ENCODE measurements at places on chromosomes 12 and 14.
A peak's percentile ranks its signal among the peaks of the same experiment; 100 is the strongest.

GRCh38 chr12:101902641-101903040, 25.3 kb downstream of the DRAM1 start:
- DNase-seq = no peak

GRCh38 chr14:71437870-71438269, 494.4 kb upstream of the RGS6 start:
- DNase-seq = no peak

GRCh38 chr12:40825156-40825555, 132.9 kb downstream of the CNTN1 start:
- no peak for DNase-seq

DNA sequence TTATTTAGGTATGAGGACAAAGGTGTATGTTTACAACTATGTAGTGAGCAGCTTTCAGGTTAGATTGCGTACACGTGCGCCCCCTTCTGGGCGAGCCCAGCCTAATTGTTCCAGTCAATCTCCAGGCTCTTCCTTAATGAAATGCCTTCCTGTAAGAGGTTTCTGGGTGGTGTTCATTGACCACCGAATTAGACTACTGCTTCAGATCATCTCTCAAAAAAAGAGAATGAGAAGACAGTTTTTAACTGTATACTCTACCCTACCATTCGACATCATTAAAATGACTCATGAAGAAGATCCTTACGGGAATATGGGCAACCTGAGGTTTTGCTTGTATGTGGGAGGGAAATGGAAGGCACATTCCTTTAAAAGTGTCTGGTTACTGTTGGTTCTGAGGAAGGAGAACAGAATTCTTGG, 2.1 kb downstream of the LUM start:
- peak; percentile 78 for DNase-seq

GRCh38 chr12:110698171-110698902, 9.4 kb upstream of the HVCN1 start:
- DNase-seq = peak; percentile 93

- no peak for DNase-seq
Observed at GRCh38 chr12:3947781-3948180, 74.6 kb upstream of the PARP11 start.

DNA sequence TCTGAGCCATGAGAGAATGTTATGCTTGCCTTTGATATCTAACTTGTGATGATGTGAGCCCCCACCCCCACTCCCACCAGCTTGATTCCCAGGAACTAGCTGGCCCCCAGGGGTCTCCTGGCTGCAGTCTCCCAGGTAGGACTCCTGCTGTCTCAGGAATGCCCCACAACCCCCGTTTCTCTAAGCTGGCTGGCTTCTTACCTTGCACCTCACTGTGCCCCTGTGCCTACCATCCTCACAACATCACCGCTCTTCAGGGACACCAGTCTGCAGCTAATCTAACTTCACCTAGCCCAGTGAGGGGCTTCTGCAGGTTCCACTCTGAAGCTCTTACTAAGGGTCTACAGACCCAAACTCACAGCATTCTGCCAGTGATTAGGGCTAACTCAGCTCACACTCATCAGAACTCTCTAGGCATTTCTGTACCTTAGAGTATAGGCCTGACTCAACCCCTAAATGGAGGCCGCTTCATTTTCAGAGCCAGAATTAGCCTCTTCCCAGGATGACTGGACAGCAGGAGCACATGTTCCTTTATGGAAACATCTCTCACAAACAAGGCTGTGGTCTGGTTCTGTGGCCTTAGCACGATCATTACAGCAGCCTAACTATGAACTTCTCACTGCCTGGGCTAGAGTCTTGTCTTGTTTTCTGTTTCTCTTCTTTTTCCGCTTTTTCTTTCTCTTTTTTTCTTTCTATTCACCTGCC, 72.8 kb upstream of the IFNG-AS1 start:
- DNase-seq = peak; percentile 39

DNA sequence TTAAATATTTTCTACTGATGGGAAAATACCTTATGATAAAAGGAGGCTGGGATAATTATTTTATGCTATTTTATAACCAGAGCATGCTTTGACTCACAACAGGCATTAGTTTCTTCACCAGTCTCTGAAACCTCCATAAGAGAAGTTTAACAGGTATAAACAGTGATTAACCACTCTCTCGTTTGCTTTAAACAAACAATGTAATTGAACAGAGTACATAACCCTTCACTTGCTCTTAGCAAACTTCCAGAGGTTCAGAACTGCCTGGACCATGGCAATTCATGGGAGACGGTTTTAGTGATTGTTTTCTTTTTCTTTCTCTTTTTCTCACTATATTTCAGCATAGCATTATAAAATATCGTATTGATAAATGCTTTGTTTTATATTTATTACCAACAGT, 35.3 kb downstream of the CFAP251 start:
- no peak for DNase-seq

- DNase-seq = no peak
Observed at GRCh38 chr14:28776482-28777266, 10.1 kb downstream of the FOXG1 start.

GRCh38 chr14:22522466-22522957, 66.5 kb downstream of the DAD1 start:
- DNase-seq = no peak

DNA sequence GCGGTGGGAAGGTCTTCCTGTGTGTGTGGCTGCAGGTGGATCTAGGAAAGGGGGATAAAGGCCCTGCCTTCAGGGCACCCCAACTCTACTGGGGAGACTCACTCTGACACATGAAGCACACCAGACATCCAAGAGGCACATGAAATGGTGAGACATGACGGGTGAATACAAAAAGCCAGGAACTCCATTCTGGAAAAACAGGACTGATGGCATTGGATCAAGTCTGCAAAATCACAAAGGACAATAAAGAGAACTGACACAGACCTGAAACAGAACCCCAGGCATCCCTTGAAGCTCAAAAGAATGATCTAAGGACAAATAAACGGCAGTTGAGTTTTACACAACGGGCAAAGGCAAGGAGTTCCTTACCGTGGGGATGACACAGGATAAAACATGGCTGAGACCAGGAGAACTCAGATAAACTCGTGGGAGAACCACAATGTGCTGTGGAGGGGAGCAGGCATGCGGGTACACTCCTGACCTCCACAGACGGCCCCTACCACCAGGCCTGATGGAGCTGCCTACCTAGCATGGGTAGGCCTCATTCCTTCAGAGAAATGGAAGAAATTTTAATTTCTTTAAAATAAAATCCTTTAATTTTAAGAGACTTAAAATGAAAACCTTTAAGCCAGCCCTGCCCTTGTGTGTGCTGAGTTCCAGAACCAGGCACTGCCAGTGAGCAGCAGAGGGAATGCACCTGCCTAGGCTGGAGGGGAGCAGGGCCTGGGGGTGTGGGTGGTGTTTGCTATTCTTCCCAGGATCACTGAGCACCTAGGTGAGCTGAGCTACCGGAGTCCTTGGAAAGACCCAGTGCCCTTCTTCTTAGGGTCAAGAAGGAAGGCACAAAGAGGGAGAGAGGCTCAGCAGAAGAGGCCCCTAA, 100.1 kb downstream of the SINHCAF start:
- no peak for DNase-seq

DNA sequence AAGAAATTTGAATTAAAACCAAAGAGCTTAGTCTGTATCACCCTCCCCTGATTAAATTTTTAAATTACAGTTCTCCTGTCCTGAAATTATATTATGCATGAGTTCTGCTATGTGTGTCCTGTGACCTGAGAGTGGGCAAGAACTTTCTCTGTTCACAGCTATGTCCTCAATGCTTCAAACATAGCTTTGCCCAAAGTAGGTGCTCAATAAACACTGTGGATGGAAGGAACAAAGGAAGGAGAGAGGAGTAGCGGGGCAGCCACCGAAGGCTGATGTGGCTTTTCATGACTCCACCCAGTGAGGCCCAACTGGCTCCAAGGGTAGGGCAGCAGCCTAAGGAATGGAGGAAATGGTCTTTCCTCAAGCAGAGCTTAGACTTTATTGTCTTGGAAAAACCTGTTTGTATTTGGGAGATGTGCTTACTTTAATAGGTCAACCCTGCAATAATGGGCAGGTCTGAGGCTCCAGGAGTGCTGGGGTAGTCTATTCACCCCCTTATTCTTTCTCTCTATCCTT, 7.6 kb upstream of the MARK3 start:
- DNase-seq = no peak

GRCh38 chr12:106187842-106188241, 49.1 kb upstream of the NUAK1 start:
- no peak for DNase-seq

DNA sequence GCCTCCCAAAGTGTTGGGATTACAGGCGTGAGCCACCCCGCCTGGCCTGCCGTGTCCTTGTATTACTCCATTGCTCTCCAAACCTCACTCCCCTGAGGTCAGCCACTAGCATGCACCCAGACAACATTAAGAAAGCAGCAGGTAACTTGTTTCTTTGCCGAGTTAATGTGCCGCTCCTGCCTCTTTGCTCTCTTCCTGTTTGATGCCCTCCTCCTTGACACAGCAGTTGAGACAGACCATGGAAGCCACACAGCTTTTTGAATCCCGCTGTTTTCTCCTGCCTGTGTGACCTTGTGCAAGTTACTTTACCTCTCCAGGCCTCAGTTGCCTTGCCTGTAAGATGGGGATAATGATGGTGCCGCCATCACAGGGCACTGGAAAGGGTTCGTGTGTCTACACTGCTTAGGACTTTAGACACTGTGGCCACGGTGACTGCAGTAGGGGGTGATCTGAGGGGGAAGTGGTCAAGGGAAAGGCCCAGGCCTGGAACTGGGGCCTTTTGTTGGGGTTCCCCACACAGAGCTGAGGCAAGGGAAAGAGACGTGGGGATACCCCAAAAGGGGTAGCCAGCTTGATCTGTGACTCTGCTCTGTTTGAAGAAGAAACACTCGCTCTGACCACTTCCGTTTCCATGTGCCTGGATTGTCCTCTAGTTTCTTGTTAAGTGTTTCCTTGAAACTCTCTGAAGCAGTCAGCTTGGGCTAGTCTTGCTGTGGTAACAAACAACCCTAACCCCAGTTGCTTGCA, 69.3 kb downstream of the RIN3 start:
- DNase-seq = no peak

DNA sequence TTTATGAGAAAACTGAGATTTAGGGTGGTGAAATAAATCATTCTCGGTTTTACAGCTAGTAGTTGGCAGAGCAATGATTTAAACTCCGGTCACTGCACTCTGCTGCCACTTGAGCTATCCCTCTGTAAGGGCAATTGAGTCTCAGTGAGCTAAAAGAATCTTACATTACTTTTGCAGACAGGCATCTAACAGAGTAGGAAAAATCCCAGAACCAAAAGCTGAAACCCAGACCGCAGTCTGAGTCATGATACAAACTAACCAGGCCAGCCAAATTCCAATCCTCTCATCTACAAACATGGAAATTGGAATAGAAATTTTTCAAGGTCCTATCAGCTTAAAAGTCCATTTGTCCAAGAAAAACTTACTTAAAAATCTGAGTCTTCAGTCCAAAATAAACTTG, 73.7 kb downstream of the ANKS1B start:
- no peak for DNase-seq

GRCh38 chr14:104864267-104865080, 594 bp upstream of the CEP170B start:
- DNase-seq = peak; percentile 96

GRCh38 chr12:24947541-24948419, 1.1 kb downstream of the BCAT1 start:
- DNase-seq = peak; percentile 46

DNA sequence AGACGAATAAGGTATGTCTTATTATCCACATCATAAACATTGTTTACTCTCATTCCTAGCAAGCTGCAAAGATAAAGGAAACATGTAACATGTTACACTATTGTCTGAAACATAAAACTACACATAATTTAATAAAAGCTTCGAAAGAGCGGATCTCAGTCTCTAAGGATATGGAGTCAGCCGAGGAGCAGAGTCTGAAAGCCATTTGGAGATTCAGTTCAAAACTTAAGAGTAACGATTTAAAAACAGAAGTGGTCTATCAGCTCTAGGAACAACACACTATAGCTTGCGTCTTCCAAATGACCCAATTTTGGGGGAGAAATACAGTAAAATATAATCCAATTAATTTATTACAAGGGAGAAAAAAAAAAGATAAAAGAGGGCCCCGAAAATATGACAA, 775 bp downstream of the NEMF start:
- no peak for DNase-seq

DNA sequence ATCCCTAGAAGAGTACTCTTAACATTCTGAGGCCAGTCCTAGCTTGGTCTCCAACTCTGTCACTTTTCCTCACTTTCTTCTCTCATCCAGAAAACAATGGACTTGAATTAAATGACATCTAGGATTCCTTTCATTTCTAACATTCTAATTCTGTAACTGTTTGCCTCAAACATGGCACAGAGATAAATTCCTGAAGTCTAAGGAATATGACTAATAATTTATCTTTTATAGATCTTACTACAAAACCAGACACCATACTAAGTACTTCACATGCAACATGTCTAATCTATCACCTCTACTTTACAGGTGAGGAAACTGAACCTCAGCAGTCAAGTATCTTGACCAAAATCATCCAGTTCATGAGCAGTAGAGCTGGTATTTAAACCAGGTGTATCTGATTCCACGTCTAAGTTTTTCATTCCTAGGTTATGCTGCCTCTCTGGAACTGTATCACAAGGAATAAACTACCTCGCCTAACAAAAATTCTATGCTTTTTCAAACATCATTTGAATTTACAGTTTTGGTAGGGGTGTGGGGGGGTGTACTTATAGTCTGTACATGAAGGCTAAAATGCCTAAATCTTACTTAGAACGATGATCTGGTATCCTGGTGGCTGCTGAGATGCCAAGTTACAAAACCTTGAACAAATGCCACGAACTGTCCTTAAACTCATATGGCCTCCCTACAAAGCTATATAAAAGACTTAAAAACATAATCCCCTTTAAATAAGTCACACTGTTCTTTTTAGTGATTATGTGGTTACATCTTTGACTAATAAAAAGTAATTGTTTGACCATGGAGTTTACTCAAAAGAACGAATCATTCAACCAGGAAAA, 41.6 kb downstream of the ATXN2 start:
- DNase-seq = no peak

GRCh38 chr14:104516906-104517305, 62.7 kb upstream of the C14orf180 start:
- DNase-seq = no peak

DNA sequence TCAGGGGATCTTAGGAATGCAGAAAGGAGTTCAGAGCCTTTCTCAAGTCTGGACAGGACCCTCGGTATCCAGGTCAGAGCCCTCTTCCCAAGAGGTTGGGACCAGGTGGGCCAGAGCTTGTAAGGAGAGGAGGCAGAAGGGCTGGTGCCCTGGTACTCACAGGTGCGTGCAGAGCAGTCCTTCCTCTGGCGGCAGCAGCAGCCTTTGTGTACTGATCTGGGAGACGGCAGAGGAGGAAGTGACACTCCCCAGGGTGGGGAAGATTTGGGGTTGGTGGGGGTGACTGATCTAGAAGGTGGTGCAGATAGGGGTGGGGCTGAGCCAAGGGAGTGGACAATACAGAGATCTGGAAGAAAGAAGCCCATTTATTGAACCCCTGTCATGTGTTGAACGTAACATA, at the start of gene ITGB7:
ITGB7 (minus strand) TSS at position 210 of the 400 bp plus-strand sequence. CDS start 6,808 bp downstream, outside the sequence.
- peak; percentile 11 for DNase-seq

DNA sequence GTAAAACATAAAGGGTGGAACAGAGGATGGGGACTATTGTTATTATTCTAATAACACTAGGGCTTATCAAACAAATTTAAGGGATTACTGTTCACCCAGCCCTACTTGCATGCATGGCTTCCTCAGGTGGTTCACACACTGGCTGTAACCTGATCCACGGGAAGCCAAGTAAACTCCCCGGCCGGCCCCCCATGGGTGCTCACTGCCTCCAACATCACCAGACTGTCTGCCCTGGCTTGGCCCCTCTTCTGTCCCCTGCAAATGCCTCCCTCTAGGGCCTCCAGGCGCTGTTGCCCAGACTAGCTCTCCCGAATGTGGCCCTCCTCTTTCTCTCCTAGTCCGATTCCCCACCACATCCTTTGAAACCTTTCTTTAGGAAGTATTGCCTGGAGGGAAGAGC, 18.6 kb downstream of the FAIM2 start:
- peak; percentile 35 for DNase-seq

Data from GM23338 (cell line).